ENCODE measurements at places on chromosomes 1 and 21.

- DNase-seq, result no peak
These were observed 61.7 kb upstream of the EDN2 start for GRCh38 chr1:41545996-41546832.

GRCh38 chr1:34824817-34825454 lies 32.1 kb downstream of the GJA4 start:
- no peak for DNase-seq

GRCh38 chr1:49527606-49528305 lies 496.0 kb downstream of the AGBL4 start:
- DNase-seq, result no peak

- DNase-seq, result no peak
These were observed 56.9 kb downstream of the LYST start for GRCh38 chr1:235809688-235810397.

DNA sequence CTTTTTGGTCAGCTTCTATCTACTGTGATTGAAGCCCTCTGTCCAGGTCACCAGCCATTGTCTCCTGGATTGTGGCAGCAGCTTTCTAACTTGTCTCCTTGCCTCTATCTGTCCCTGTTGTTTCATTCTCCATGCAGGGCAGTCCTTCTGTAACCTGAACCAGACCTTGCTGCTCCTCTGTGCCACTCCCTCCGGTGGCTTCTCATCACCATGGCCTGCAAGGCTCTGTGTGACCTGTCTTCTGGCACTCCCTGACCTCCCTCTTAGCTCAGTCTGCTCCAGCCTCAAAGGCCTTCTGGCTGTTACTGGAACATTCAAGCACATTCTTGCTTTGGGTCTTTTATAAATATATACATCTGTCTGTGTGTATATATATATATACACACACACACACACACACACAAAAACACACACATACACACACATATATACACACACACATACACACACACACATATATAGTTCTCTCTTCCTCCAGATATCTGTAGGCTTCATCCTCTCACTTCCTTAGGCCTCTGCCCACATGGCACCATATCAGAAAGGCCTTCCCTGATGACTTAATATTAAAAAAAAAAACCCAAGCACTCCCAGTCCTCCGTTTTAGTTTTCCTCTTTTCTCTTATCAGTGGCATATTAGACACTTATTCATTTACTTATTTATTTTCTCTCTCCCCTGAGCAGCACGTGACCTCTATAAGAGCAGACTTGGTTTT lies 21.2 kb upstream of the JUN start:
- no peak for DNase-seq

Measured in stimulated activated CD4-positive, alpha-beta T cell treated with anti-CD3 and anti-CD28 coated beads, Interleukin-2, amount 100 ng/mL, for 48 hours (primary cell).